CD4-positive, alpha-beta T cell treated with Interleukin-12 subunit alpha and Interleukin-12 subunit beta, for 1 hour (primary cell): ENCODE measurements at places on chromosomes 13 and 19.
A peak's percentile ranks its signal among the peaks of the same experiment; 100 is the strongest.

DNA sequence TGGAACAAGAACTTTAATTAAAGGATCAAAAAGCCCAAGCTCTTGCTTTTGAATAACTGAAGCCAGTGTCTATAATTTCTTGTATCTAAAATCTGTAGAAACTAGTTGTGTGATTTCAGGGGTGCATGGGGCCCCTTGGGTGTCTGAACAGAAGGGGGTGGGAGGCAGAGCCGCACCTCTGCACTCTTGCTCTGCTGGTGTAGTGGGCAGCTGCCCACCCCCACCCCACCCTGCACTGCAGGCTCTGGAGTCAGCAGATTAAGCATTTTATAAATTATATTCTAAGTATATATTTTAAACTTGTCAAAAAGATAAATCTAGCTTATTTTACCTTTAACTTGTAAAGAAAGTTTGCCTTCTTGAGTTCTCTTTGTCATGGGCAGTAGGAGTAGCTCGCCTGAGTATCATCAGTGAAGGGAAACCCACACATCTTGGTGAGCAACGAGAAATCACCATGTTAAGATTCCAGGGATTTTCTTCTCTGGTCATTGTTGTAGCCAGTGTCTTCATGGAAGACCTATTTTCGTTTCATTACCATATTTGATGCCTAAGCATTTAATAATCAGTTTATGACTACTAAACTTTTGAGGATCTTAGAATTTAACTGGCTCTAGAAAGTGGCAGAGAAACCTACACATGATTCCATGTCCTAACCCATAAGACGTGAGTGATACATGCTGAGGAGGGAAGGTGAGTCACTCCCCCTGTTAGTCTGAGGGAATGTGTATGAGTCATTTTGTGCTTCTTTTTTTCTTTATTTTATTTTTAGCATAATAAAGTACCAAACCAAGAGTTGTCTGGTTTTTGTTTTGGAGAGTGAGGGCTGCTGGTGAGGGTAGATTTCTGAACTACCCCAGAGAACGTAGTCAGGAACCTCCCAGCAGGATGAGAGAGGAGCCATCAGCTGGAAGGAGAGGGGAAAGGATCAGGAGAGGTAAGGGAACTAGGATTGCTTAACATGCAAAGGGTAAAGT, 7.7 kb downstream of the UBE2L5 start:
- DNase-seq, result no peak

DNA sequence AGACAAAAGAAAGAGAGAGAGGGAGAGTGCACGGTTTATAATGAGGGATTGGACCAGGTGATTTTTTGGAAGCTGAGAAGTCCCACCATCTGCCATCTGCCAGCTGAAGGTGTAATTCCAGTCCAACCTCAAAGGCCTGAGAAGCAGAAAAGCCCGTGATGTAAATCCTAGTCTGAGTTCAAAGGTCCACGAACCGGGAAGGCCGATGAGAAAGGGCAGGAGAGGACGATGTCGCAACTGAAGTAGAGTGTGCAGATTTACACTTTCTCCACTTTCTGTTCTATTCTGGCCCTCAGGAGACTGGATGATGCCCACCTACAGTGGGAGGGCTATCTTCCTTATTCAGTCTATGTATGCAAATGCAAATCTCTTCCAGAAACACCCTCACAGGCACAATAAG, 500.0 kb downstream of the DIAPH3 start:
- DNase-seq, result no peak

DNA sequence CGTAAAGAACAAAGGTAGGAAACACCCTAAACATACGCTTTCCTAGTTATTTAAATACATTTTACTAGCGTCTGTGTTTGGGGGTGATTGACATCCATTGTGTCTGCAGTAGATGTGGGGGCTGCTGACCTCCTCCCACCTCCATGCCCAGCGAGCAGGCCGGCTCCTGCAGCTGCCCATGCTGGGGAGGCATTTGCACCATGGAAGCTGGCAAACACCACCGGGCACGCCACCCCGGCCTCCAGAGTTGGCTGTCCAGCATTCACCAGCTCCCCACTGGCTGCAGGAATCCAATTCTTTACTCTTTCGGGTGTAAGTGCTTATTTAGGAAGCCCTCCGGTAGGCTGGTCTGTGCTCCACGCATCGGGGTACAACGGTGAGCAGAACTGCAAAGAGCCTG, 115.4 kb upstream of the USP29 start:
- no peak for DNase-seq

GRCh38 chr13:36666477-36667229, 7.2 kb upstream of the SERTM1 start:
- no peak for DNase-seq

DNA sequence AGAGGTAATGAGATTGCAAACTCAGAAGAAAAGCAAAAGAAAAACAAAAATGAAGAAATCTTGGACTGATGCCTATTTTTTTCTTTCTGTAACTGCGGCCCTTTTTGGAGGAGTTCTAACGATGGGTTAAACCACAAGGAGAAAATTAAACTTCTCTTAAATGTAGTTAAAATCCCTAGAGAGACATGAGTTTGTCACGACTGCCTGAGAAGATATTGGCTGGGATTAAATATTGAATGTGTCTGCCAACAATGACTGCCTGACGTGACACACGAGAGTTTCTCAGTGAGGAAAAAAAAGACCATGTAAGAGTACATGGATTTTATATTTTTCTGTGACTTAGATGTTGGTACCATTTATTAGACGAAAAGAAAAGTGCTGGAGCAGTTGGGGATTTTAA, 1013.4 kb downstream of the PCDH9 start:
- DNase-seq, result no peak

- DNase-seq, result no peak
Measured at GRCh38 chr13:94710065-94710781, 2.1 kb downstream of the SOX21 start.

- DNase-seq, result no peak
Measured at GRCh38 chr13:36965767-36966166, 33.4 kb downstream of the ALG5 start.

DNA sequence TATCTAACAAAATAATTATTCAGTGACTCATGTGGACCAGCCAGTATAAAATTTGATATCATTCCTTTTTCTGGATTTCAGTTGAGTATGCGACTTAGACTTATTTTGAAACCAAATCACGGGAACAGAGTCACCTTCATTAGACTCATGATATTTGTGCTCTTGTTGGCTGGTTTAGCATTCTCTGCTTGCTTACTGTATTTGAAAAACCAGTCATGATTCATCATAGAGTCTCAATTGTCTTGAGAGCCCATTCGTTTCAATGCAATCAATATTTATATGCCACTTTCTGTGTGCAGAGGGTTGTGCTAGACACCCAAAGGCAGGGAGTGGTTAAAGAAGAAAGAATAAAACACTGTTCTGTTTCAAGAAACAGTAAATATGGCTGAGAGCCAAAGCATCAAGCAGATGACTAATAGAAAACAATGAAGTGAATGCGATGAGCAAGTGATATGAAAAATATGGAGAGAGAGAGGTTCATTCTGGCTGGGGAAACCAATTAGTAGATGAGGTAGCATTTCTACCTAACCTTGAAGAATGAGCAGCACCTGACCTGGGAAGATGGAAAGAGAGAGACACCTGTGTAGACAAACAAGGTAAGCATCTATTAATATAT, 99.6 kb upstream of the MBNL2 start:
- DNase-seq, result no peak

GRCh38 chr19:14561847-14562351, 10.0 kb downstream of the NDUFB7 start:
- DNase-seq, result peak; percentile 43

DNA sequence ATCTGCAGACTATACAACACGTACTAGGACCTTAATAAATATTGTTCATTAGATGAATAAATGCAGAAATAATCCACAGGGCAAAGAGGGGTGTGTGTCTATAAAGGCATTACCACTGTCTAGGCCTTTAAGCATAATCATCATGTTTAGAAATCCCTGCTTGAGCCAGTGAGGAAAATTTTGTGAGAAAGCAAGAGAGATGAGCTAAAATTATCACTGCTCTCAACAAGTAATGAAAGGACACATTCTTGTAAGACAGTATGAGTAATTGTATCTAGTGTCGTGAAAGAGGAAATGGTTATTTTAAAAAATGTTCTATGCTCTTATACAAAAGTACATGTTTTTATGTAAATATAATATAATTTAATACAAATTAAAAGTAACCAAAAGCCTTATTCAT, 1699.4 kb downstream of the PCDH9 start:
- DNase-seq, result no peak

DNA sequence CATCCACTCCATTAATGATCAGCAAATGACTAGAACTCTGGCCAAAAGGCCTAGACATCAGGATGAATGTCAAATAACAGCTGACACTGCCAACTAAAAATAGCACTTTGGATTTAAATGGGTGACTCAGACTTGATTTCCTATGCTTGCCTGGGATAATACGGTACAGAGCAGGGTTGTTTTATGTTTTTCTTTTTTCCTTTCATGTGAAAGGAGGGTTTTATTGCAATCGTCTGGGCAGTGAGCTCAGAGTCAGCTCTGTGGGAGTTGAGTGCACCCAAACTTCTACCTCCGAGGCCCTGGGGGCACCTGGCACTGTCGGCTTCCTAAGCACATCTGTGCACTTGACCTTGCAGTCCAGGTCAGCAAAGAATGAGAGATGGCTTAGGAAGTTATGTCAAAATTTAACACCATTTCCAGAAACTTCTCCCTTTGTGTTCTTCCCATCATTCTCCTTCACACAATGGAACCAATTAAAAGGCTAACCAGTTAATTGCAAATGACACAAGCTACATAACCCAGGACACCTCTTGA, 134.1 kb downstream of the LACC1 start:
- DNase-seq, result no peak
